Nephron progenitor cell (in vitro differentiated cells): ENCODE measurements at places on chromosomes 7 and 10.

DNA sequence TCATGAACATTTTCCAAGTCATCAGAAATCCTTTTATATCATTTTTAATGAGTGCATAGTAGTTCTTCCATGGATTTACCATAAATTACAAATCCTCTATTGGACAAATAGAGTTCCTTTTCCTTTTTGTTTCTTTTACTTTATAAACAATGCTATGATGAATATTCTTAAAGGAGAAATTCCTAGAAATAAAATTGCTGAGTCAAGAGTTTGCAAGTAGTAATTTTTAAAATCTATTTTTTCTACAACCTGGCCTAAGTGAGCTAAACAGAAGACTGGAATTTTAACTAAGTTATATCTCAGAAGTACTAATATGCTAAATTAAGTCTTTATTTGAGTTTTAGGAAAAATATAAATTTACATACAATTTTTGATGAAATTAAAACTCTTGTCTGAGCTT is 38.8 kb downstream of the PLEKHA1 start:
- DNase-seq: no peak

DNA sequence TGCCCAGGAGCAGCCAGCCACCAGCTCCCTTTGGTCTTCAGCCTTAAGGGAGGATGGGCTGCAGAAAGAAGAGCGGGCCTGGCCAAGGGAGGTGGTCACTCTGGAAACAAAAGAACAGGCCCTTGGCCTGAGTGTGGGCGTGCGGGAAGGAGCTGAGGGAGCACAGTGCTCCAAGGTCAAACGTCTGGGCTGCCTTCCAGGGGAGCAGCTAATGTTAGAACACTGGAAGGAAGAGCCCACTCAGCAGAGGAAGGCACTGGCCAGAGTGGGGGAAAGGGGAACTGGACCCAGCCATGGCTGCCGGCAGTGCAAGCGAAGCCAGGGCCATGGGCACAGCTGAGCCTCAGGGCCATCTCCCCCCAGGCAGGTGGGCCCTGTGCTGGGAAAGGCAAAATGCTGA is 42.7 kb downstream of the FAM53B start:
- no peak for DNase-seq

GRCh38 chr10:78742730-78743615 is 325.8 kb upstream of the ZMIZ1 start:
- DNase-seq: peak; percentile 60

DNA sequence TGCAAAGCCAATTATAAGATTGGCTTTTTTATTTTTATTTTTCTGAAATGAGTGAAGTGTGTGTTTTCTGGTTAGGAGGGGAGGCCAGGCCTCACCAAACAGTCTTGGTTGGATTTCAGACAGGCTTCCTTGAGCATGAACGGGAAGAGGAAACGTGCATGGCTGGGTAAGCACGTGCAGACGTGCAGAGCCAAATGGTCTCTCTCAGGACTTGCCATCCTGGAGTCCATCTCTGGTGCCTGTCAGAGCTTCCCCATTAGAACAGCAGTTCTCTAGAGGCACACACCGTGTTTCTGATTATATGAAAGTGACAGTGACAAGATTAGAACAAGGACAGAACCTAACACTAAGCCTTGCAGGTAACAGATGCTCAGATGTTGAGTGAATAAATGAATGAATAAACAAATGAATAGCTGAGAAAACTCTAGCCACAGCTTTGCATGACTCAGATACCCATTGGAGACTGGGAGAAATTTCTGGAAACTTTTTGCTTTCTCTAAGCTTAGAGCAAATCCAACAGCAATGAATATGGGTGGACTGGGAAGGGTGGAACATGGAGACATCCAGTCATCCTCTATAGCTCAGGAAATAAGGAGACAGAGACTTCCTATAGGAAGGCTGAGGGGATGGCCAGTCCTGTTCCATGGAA is 11.8 kb upstream of the CALD1 start:
- DNase-seq: no peak

GRCh38 chr7:25399000-25399750 is 170.9 kb upstream of the NPVF start:
- DNase-seq: no peak

DNA sequence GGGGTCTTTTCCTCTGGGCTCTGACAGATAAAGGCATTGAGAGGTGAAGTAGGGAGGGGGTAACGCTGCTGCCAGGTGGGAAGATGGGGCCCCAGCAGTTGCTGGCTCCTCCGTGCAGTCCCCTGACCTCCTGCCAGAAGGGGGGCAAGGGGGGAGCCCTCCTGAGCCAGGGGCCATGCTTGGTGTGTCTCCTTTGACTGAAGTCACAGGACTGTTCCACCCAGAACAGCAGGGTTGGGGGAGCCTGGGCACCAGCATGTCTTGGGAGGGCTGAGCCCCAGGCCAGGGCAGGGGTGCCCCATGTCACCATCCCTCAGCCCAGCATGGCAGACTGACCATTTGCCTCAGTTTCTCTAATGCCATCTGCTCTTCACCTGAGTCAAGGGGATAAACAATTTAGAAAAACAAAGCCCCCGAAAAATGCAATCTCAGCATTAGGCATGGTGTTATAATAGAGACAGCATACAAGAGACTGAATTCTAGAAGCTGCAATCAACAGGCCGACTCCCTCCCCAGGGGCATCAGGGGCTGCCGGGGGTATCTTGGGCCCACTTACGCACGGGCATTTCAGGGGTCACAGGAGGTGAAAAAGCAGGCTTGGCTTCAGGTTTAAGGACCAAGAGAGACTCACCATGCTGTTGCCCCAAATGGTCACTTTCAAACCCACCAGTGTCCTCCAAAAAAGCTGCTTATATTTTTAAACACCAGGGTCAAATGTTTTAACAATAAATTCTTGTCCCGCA is 108.6 kb upstream of the GPR26 start:
- no peak for DNase-seq
